ENCODE measurements at places on chromosomes 1 and 21.

DNA sequence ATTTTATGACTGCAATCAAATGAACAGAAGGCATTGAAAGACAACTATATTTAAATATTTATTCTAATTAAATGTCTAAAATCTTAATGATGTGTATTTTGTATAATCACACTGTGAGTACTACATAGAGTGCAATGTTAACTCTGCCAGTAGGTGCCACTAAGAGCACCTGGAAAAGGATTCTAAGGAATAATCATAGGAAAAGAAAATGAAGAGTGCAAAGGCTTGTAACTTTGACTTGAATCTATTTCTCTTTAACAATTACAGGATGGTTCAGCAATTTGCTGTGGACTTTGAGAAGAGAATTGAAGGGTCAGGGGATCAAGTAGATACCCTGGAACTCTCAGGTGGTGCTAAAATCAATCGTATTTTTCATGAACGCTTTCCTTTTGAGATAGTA is 200.4 kb downstream of the DNM3 start:
- peak; percentile 40 for DNase-seq

DNA sequence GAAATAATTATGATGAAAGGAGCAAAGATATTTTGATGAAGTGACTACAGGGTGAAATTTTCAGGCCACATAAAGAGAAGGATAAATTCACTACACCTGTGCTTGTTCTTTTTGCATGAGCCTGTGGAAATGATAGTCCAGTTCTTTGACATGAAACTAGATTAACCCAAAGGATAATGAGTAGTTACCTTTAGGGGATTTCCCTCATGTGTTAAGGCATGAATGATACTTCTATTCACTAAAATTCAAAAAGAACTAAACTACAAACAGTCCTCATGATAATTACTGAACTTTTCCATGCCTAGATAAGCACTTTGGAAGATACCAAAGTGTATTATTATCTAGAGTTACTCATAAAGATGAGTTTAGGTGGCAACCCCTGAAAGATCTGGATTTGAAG is 244.3 kb downstream of the PTPRC start:
- no peak for DNase-seq

DNA sequence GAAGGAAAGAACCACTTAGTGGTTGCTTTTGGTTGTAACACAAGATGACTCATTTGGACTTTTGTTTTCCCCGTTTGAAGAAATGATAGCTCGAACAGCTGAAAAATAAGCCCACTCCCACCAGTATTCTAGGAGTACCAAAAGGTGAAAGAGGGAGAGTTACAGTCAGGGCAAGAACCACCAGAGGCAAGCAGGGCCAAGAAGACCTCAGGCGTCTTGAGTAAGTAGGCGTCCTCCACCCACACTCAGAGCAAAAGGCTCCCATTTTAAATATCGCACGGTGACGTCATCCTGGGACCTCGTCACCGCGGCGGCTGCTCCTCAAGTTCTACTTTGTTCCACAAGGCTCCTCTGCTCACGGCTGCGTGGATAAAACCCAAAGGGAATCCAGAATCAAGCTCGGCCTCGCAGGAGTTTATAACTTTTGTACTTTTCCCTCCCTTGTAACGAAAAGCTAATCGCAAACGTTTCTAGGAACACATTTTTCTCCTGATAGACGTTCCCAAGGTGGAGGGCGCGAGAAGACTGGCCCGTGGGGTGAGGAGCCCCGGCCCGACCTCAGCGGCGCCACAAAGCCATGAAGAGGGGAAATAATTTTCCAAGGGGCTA is 1.2 kb downstream of the BTG3 start:
- peak; percentile 86 for DNase-seq

GRCh38 chr1:77040826-77041225 is 173.5 kb downstream of the ST6GALNAC5 start:
- no peak for DNase-seq

GRCh38 chr1:37574834-37575480 is 18.2 kb downstream of the DNALI1 start:
- DNase-seq: peak; percentile 54

- no peak for DNase-seq
Observed at GRCh38 chr1:42932442-42932941, 26.2 kb downstream of the SLC2A1 start.

DNA sequence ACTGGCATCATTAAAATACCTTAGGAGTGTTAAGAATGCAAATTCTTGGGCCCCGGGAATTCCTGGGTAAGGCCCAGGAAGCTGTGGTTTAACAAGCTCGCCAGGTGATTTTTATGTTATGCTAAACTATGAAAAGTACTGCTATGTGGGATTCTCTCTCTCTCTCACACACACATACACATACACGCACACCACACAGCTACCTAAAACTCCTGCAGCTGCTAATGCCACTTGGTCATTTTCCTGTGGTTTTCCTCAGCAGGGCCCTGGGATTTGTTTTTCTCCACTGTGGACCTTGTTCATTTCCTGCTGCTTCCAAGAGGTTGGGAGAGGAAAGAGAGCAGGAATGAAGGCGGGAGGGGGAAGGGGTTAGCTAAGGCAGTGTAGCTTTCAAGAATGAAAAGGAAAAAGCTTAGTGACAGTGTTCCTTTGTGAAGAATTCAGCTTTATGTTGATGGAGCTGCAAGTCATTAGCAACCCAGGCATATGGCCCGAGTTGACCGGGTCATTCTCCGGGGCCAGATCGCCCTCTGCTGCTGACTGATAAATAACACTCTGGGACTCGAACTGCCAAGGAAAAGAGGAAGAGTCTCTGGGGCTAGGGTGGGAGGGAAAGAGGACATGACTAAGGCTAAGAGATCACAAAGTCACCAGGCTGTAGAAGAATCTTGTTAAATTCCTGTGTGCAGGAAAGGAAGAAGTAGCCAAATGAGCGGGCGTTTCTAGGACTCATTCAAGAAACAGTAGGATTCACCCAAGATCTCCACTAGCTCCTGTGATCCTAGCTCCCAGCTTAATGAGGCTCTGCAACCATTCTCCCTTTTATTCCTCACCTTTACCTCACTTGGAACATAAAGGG is 30.5 kb upstream of the LRIG2 start:
- DNase-seq: peak; percentile 82

GRCh38 chr1:151371370-151372057 is 991 bp downstream of the SELENBP1 start:
- DNase-seq: peak; percentile 45

DNA sequence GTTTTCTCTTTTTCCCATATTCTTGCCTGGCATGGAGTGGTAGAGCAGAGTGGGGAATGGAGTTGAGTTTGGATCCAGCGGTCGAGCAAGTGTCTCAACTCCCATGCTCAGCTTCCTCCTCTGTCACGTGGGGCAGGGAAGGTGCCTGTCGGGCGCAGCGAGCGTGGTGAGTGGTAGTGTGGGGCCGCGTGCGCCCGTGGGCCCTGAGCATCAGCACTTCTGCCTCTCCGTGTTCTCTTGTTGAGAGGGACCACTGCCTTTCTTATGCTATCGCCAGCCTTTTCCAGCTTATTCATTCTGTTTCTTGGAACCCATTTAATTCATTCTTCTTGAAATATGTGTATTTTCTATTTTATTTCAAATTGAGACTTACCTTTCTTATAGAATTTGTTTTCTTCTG is 65.1 kb downstream of the ADARB1 start:
- no peak for DNase-seq

DNA sequence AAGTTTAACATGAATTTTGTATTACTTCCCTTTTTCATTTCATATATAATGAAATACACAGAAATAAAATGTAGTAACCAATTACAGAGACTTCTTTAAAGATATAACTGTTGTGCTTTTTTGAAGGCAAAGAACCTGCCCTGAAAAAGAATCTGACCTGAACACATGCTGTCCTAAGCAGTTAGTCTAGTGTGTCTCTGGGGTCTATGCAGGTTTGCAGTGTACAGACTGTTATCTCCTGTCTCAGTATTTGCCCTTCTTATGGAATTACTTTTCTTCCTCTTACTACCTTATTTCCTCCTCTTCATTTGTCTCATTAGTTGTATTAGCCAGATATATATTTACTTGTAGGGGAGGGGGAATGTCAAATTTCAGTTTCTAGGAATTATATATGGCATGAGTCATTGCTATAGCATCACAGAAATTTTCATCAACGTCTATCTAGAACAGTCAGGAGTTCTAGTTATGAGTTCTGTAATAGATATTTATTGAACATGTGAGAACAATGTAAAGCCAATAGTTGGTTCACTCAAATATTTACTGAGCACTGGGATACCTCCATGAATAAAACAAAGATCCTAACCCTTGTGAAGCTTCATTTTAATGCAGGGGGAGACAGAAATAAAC is 28.4 kb upstream of the PLEKHO1 start:
- DNase-seq: no peak

- peak; percentile 92 for DNase-seq
Observed at GRCh38 chr1:27556781-27557595, 47.0 kb downstream of the AHDC1 start.

- DNase-seq: no peak
Observed at GRCh38 chr1:99268021-99268420, 3.7 kb downstream of the PLPPR4 start.

GRCh38 chr1:214574598-214575411 is 23.4 kb upstream of the PTPN14 start:
- no peak for DNase-seq

GRCh38 chr1:30719406-30720270 is 3.7 kb downstream of the MATN1 start:
- peak; percentile 79 for DNase-seq

- no peak for DNase-seq
Observed at GRCh38 chr1:175840787-175841186, 97.4 kb upstream of the TNR start.

DNA sequence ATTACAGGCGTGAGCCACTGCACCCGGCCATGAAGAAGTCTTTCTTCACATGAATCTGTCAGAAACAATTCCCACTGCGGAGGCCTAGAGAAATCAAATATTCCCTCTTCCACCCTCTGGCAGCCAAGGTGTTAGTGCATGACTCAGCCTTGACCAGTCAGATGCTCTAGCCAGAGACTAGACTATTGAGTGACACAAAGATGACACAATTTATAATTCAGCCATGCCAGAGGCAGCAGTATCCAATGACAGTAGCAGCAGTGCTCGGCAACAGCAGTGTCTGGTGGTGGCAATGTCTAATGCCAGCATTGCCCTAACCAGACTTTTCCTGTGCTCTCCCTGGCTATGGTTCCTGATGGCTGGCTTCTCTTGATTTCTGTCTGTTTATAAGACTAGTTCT is 8.7 kb downstream of the CTXND2 start:
- DNase-seq: peak; percentile 73

- DNase-seq: peak; percentile 28
Observed at GRCh38 chr1:212433577-212434462, 1.1 kb downstream of the NENF start.

DNA sequence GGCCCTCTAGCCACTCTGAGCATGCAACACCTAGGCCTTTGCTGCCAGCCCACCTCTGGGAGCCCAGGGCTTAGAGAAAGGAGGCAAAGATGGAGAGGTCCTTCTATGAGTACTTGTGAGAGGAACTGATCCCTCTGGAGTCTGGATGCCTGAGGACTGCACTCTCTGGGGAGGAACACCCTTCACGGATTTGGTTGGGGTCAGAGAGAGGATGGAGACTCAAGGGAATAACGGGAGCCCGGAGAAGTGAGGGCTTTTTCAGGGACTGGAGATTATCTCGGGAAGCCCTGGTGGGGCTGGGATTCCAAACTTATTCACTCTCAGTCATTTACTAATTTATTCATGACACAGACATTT is 413 bp upstream of the C1orf232 start:
- no peak for DNase-seq

- no peak for DNase-seq
Observed at GRCh38 chr1:156772728-156773497, 5.6 kb downstream of the PRCC start.

- peak; percentile 15 for DNase-seq
Observed at GRCh38 chr1:63688302-63688890, 85.4 kb upstream of the ROR1 start.

DNA sequence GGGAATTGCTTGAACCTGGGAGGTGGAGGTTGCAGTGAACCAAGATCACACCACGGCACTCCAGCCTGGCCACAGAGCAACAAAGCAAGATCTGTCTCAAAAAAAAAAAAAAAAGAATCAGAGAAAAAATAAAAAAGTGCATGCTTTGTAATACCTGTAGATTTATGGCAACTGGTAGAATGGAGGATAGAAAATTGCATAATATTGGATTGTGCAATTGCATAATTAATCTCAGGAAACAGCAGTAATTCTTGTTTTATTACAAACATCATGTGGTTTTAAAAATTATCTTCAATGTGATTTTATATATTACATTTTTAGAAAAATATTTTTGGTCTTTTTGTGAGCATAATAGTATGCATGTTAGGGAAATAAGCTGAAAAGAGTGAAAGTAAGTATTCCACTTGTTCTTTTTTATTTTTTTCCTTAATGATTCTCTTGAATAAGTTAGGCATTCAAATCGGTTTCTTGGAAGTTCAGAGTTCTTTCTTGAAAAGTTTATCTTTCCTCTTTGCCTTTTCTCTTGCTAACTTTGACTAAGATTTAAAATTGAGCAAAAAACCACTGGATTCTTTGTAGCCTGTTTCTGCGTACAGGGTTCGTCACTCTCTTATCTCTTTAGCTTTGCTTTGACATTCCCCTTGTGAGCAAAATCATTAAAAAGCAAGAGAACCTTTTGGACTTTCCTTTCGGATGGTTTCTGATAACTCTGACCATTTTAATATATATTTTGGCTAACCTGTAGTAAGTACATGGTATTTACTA is 127.5 kb upstream of the ADAMTS5 start:
- no peak for DNase-seq

- DNase-seq: peak; percentile 91
Observed at GRCh38 chr1:15141935-15142539, 11.5 kb upstream of the TMEM51 start.

DNA sequence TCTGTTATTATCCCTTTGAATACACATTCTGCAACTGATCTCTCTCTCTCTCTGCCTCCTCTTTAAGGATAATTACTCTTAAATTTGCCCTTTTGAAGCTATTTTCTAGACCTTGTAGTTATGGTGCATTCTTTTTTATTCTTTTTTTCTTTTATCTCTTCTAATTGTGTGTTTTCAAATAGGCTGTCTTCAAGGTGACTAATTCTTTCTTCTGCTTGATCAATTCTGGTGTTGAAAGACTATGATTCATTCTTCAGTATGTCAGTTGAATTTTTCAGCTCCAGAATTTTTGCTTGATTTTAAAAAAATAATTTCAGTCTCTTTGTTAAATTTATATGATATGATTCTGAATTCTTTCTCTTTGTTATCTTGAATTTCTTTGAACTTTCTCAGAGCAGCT is 95.6 kb upstream of the GPR52 start:
- no peak for DNase-seq

GRCh38 chr21:38505654-38506523 is 7.6 kb upstream of the ERG start:
- DNase-seq: peak; percentile 75

DNA sequence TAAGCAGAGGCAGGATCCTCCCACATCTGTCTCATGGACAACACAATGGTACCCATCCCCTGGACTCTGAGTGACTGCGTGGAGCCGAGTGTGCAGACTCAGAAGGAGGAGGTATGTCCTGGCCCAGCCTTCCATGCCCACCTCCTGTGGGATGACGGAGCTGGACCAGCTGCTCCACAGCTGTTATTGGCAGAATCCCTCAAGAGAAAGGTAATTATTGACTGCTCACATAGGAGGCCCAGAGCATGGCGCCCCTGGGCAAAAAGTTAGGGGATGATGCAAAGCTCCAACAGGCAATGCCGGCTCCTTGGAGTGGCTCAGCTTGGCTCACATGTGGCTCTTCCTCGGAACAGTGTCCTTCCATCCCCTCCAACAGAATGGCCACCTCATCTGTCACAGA is 12.2 kb upstream of the ACTRT2 start:
- DNase-seq: no peak

GRCh38 chr1:3377166-3377565 is 77.3 kb upstream of the ARHGEF16 start:
- no peak for DNase-seq

Measured in RPMI7951 (cell line).